ENCODE measurements at places on chromosomes 6 and 20.

DNA sequence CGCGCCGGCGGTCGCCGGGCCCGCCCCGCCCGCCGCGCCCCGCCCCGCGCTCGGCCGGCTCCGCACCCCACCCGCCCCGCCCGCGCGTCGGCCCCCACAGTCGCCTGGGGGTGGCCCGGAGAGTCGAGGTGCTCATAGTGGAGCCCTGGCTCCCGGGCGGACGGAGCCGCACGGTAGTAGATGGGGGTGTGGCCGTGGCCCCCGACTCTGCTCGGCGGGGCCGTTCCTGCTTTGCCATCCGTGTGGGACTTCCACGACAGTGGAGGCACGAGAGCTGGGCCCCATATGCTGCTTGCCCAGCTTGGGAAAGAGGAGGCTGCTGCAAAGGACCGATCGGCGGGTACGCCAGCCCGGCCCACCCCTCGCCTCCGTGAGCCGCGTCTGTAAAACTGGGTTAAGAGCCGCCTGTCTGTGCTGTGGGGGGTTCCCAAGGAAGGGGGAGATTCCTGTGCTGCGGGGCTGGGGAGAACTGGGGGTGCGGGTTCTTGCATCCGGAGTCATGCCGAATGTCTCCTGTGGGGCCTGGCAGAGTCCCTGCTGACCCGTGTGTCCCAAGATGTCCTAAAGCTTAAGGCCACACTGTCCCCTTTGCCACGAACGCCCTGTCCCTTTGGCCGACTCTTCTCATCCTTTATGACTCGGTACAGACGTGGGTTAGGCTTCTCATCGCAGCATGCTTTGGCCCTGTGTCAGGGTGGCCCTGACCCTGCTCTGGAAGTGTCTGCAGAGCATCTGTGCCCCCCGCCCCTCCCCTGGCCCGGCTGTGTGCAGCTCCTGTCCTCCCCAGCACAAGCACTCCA is at the start of gene OPRL1:
Gene OPRL1 (plus strand): TSS at position 70 of the 800 bp plus-strand sequence. CDS start 12,639 bp downstream, outside the sequence.
- DNase-seq = no peak

- DNase-seq = no peak
Observed at GRCh38 chr6:108168501-108169463, 3.0 kb downstream of the NR2E1 start.

GRCh38 chr20:1423625-1424106 is 30.8 kb upstream of the FKBP1A start:
- peak; percentile 13 for DNase-seq

DNA sequence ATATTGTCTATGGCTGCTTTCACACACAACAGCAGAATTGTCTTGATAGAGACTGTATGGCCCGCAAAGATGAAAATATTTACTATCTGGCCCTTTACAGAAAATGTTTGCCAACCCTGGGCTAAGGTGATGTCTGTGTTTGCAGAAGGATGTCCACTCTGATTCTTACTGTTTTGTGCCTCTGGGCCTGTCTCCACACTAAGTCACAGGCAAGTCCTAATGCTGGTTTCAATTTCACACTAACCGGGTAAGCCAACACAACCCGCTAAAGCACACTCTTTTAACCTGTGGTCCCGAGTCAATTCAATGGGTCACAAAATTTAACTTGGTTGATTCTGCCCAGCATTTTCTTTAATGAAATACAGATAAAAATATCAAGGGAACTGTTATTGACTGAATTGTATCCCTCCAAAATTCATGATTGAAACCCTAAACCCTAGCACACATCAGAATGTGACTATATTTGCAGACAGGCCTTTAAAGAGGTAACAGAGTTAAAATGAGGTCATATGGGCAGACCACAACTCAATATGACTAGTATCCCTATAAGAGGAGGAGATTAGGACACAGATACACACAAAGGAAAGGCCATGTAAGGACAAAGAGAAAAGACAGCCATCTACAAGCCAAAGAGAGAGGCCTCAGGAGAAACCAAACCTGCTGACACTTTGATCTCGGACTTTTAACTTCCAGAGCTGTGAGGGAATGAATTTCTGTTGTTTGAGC is 78.4 kb downstream of the FYN start:
- no peak for DNase-seq

GRCh38 chr20:57748601-57749130 is 38.9 kb upstream of the PMEPA1 start:
- DNase-seq = peak; percentile 9

GRCh38 chr20:48799328-48800105 is 28.3 kb downstream of the PREX1 start:
- no peak for DNase-seq

- DNase-seq = no peak
Observed at GRCh38 chr20:21280522-21281016, 22.6 kb upstream of the XRN2 start.

DNA sequence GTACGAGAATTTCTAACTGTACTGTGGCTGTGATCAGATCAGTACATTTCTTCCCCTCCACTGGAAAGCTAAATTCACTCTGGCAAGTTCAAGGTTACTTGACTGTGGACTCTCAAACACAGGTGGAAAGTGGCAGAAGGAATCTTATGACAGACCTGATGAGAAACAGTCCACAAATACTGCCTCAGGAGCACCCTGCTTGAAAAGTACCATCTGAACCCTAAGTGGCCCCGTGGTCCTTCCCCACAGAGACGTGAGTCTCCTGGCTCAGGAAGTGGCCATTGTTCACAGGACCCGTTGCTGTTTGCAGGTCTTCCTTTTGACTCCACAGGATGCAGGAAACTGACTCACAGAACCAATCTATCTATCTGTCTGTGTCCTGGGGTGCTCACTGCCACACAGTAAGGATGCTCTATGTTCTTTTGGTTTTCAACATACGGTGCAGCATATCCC is 47.5 kb upstream of the NHSL1 start:
- no peak for DNase-seq

GRCh38 chr6:166907373-166907841 is 48.9 kb downstream of the RNASET2 start:
- no peak for DNase-seq

GRCh38 chr6:132405143-132405915 is 4.1 kb upstream of the MOXD1 start:
- DNase-seq = no peak

DNA sequence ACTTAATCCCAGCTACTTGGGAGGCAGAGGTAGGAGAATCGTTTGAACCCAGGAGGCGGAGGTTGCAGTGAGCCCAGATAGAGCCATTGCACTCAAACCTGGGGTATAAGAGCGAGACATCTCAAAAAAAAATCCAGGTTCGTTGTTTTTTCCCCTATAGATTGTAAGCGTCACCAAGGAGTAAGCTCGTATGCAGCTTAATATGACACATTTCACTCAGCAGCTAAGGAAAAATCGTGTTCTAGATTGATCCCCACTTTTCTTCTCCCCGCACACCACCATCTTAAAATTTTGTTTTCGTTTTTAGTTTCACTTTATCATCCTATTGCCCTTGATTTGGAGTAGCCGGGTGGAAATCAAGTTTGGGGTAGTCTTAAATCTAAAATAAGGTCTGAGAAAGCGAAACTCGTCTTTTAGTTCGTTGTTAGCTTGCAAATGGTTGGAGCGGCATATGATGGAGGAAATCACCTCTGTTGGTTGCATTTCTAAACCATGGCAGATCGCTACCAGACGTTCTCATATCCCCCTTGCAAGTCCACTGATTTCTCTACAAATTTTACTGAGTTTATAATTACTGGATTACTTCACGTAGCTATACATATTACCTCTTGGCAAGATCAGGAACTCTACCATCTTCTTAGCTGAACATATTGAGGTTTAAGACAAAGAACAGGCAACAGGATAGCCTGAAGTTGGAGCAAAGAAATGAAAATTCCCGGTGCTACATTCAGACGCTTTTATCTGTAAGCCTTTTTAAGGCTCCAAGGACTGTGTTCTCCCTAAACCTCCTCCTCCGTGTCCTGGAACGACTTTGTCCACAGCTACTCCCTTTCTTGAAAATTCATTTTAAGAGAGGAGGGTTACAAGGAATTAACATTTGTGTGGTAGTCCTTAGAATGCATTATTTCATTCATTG is 91.1 kb upstream of the BTN3A2 start:
- DNase-seq = no peak

DNA sequence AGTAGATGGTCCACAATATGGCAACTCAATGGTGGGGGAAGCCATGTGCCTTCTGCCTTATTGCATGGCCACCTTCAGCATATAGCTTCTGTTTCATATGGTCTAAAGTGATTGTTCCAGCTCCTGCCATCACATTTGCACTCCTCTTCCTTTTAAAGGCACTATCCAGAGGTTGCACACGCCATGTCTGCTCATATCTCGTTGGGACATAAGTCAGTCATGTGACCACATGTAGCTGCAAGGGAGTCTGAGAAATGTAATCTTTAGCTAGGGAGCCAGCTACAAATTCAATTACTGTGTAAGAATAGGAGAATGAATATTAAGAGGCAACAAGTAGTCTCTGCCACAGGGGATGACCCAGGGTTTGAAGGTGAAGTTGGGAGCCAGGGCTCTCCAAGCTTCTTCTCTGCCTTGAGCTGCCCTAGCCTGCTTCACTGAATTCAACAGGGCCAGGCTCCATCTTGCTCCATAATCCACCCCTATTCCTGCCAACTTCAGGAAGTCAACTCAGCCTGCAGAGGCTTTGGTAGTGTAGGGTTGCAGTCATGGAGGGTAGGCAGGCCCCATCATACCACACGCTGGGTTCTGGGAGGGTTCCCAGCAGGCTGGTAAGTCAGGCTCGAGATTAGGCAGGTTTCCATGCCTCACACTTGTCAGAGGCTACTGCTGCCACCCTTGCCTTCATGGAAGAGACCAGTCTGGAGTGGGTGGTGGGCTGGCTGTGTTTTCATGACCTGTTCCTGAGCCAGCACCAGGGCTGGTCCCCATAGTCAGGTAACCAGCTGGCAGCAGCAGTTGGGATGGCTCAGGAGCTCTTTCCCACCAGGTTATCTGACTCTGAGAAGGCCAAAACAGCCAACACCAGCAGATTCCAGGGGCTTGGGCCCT is 56.7 kb upstream of the SAYSD1 start:
- no peak for DNase-seq

GRCh38 chr6:5869676-5870075 is 137.0 kb downstream of the NRN1 start:
- no peak for DNase-seq

GRCh38 chr6:134626589-134626988 is 308.7 kb upstream of the SGK1 start:
- no peak for DNase-seq

DNA sequence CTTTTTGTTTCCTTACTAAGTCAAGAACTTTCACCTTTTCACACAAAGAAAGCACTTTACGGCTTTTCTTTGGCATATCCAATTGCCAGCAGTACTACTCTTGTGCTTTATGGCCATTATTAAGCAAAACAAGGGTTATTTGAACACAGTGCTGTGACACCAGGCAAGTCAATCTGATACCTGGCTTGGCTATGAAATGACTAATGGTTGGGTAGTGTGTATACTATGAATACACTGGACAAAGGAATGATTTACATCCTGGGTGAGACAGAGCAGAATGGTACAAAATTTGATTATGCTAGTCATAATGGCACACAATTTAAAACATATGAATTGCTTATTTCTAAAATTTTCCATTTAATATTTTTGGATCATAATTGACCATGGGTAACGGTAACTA is 22.1 kb upstream of the ADGRF1 start:
- no peak for DNase-seq

- DNase-seq = no peak
Observed at GRCh38 chr6:79385333-79385732, 150.9 kb upstream of the HMGN3 start.

All from NCI-H1436 (cell line).